Activated CD4-positive, alpha-beta T cell treated with anti-CD3 and anti-CD28 coated beads, Interleukin-2, amount 10 ng/mL, durations not matched to agents 7 days and 5 days (primary cell): ENCODE measurements at places on chromosomes 6 and 20.

GRCh38 chr20:57970856-57971255, 257.6 kb downstream of the ANKRD60 start:
- no peak for DNase-seq

GRCh38 chr6:44674226-44675155, 287.0 kb downstream of the CDC5L start:
- no peak for DNase-seq

DNA sequence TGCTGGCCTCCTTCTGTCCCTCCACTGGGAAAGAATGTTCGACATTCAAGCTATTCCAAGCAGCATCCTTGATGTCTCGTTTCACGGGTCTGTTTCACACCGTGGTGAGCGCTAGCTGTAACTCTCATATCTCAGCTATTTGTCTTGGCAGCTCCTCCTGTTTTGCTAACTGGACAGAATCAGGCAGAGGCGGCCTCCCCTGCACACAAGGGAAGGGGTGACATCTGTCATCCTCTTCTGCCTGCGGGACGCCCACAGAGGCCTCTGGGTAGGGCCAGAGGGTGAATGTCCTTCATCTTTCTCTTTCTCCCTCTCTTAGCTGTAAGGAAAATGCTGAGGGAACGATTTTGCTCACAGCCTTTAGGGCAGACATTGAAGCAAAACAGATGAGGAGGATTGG, 232.8 kb upstream of the GMDS start:
- no peak for DNase-seq

DNA sequence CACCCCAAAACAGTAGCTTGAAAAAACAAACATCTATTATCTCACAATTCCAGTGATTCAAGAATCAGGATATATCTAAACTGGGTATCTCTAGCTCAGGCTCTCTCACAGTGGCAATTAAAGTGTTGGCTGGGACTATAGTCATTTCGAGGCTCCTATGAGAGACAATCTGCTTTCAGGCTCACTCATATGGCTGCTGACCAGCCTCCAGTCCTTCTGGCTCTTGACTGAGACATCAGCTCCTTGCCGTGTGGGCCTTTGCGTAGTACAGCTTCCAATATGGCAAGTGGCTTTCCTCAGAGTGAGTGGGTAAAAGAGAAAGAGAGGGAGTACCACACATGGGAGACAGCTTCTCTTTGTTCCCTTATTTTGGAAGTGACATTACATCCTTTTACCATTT, 327.2 kb downstream of the CENPW start:
- DNase-seq: no peak

DNA sequence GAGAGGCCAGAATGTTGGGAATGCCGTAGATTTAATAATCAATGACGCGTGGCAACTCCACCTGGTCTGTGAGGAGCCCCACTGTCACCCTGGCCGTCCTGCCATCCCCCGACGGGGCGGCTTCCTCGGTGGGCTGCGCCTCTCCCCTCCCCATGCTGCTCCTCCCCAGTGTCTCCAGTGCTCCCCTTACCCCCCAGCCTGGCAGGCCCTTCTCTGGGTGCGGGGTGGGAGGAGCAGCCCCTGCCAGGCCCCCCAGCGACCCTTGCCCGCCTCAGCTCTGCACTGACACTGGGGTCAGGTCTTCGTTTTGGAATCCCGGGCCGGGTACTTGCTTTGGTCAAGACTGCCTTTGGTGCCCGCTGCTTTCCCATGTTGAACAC, 82.3 kb upstream of the FRMD1 start:
- DNase-seq: no peak

- no peak for DNase-seq
Observed at GRCh38 chr6:113776998-113777397, 80.1 kb upstream of the MARCKS start.

DNA sequence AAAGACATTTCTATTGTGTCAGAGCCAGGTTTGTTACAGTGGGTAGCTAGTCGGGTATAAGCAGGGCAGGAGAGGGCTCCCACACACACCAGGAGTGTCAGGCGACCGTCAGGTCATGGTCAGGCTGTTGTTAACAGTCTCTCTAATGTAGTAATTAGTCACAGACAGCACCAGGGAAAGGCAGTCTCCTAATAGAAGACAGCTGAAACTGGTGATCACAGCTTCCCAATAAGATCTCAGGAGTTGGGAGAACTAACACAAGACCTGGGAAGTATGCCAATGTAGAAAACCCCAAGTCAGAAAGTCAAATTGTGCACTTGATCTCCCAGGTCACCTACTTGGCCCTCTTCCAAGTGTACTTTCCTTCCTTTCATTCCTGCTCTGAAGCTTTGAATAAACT, 53.0 kb upstream of the GPR6 start:
- DNase-seq: no peak

- no peak for DNase-seq
Observed at GRCh38 chr6:130046671-130047070, 28.3 kb downstream of the L3MBTL3 start.

- DNase-seq: no peak
Observed at GRCh38 chr20:61608275-61609085, 356.4 kb downstream of the CDH4 start.

DNA sequence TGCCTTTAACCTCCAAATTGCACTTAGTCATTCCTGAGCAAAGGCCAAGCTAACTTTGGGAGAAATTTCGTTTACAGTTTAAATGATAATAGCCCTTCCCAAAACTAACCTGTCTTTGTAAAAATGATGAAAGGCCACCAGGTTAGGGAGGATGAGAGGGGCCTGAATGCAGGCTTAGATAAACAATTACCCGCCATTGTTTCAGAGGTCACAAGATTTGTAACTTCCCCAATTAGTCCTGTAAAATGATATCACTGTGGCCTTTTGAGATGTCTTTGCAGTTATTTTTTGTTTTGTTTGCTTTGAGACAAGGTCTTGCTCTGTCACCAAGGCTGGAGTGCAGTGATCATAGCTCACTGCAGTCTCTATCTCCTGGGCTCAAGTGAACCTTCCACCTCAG, 26.3 kb downstream of the GNL1 start:
- DNase-seq: no peak

DNA sequence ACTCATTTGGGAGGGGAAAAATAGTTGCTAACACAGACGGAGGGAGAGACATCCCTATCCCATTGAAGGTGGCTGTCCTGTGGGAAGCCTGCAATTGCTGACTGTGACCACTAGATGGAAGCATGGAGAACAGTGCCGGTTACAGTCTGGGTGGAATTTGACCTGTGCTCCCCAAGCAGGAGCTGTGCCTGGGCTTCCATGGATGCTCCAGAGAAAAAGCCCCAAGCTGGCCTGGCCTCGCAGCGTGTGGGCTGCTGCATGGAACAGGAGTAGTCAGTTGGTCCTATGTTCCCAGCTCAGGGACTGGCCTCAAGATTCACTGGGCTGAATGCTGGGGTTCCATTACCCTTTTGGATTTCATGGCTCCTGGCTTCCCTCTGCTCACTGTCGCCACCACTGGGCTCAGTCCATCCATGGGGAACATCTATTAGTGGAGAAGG, 116.3 kb upstream of the CHD6 start:
- peak; percentile 36 for DNase-seq

DNA sequence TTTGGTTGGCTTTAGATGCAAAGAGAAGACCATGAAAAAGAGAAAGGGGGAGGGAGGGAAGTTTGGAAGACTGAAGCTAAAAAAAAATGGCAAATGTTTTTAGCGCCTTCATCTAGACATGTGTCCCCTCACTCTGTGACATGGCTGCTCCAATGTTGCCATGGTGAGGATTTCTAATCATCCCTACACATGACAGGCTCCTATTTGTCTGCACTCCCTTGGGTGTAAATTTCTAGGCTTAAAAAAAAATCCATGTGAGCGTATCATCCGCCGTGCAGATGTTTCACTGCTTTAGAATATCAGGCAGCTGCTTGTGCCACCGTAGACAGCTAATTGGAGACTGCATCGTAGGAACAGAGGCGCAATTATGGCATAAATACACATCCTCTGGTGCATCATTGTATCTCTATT, 761.1 kb upstream of the MMS22L start:
- no peak for DNase-seq

- DNase-seq: no peak
Observed at GRCh38 chr20:52234302-52235045, 42.9 kb upstream of the ZFP64 start.
